Immature natural killer cell (primary cell): ENCODE measurements at places on chromosomes 2 and 18. TPM values are rescaled to one million over a fixed set of nuclear protein-coding genes. Genes with fewer than 3 reads are reported as not detected.

Gene ITPRIPL1
- 33.0 TPM for polyA plus RNA-seq

Gene ATP6V1B1
- not detected for polyA plus RNA-seq

Gene TRIM43
- polyA plus RNA-seq: not detected

Gene HOXD10
- not detected for polyA plus RNA-seq

Gene TRIM43B
- not detected for polyA plus RNA-seq

Gene GATA6
- not detected for polyA plus RNA-seq

Gene GNLY
- polyA plus RNA-seq: 19,340 TPM

Gene ACTG2
- polyA plus RNA-seq: not detected

Gene ZNF407
- 4.7 TPM for polyA plus RNA-seq

Gene IL1A
- not detected for polyA plus RNA-seq

Gene GCKR
- not detected for polyA plus RNA-seq

Gene MAPK4
- not detected for polyA plus RNA-seq

Gene TTN
- polyA plus RNA-seq: 0.58 TPM

Gene ALKAL2
- 6.6 TPM for polyA plus RNA-seq

Gene CERKL
- polyA plus RNA-seq: 19.6 TPM

Gene HOXD13
- polyA plus RNA-seq: not detected

Gene GPBAR1
- 0.19 TPM for polyA plus RNA-seq

Gene PLEKHH2
- not detected for polyA plus RNA-seq

Gene ZNF638
- 9.4 TPM for polyA plus RNA-seq

Gene CHST9
- polyA plus RNA-seq: not detected

Gene POU3F3
- not detected for polyA plus RNA-seq

Gene CABYR
- not detected for polyA plus RNA-seq

Gene NEUROD1
- polyA plus RNA-seq: not detected

Gene STK39
- 11.5 TPM for polyA plus RNA-seq

Gene SFTPB
- not detected for polyA plus RNA-seq

Gene GLS
- polyA plus RNA-seq: 29.7 TPM

Gene BUB1
- 1.2 TPM for polyA plus RNA-seq

Gene PTPRN
- polyA plus RNA-seq: not detected

Gene ABCB6
- 0.21 TPM for polyA plus RNA-seq

Gene VWA3B
- polyA plus RNA-seq: not detected

Gene MEIS1
- 1.7 TPM for polyA plus RNA-seq

Gene PER2
- polyA plus RNA-seq: 7.2 TPM

Gene ASB1
- 30.3 TPM for polyA plus RNA-seq

Gene FHOD3
- not detected for polyA plus RNA-seq

Gene SPRED2
- polyA plus RNA-seq: not detected

Gene SERPINB10
- not detected for polyA plus RNA-seq

Gene RPRM
- not detected for polyA plus RNA-seq

Gene CCDC142
- 4.1 TPM for polyA plus RNA-seq

Gene HOXD11
- not detected for polyA plus RNA-seq

Gene RAB17
- not detected for polyA plus RNA-seq

Gene LCT
- not detected for polyA plus RNA-seq

Gene GAD1
- not detected for polyA plus RNA-seq

Gene MARCO
- polyA plus RNA-seq: not detected

Gene CD8A
- polyA plus RNA-seq: 93.4 TPM

Gene ACVR1C
- not detected for polyA plus RNA-seq

Gene IMMT
- 37.5 TPM for polyA plus RNA-seq

Gene GAREM2
- polyA plus RNA-seq: 1.4 TPM

Gene NXPH2
- not detected for polyA plus RNA-seq

Gene EML6
- not detected for polyA plus RNA-seq

Gene DNAJC5G
- not detected for polyA plus RNA-seq

Gene GNAL
- polyA plus RNA-seq: 4.9 TPM

Gene CFC1
- polyA plus RNA-seq: not detected

Gene KCNG3
- polyA plus RNA-seq: not detected
